ENCODE measurements at places on chromosomes 16 and 17. TPM values are rescaled to one million over a fixed set of nuclear protein-coding genes. Genes with fewer than 3 reads are reported as not detected.

SLFN14 gene
- not detected for total RNA-seq

FBXW10 gene
- total RNA-seq = not detected

ALDH3A1 gene
- total RNA-seq = not detected

CEMP1 gene
- 2.1 TPM for total RNA-seq

KCNJ18 gene
- total RNA-seq = not detected

GCGR gene
- not detected for total RNA-seq

ZPBP2 gene
- total RNA-seq = 0.49 TPM

PARD6A gene
- total RNA-seq = 4.3 TPM

KRTAP9-2 gene
- total RNA-seq = not detected

NPEPPS gene
- total RNA-seq = 110 TPM

WFDC1 gene
- not detected for total RNA-seq

ENO3 gene
- total RNA-seq = 35.2 TPM

CMTR2 gene
- total RNA-seq = 25.2 TPM

PRKCA gene
- total RNA-seq = 97.3 TPM

USP43 gene
- total RNA-seq = 0.10 TPM

C17orf67 gene
- 9.5 TPM for total RNA-seq

MAP1LC3B gene
- 58.0 TPM for total RNA-seq

HBZ gene
- total RNA-seq = not detected

PLA2G10 gene
- total RNA-seq = not detected

OR4D1 gene
- 2.9 TPM for total RNA-seq

COG1 gene
- total RNA-seq = 85.0 TPM

PRR35 gene
- total RNA-seq = not detected

KCNH6 gene
- not detected for total RNA-seq

TP53TG3B gene
- total RNA-seq = not detected

P2RX1 gene
- total RNA-seq = 1.6 TPM

GRAP gene
- total RNA-seq = 69.9 TPM

IL21R gene
- total RNA-seq = 29.3 TPM

DCAKD gene
- 36.1 TPM for total RNA-seq

HLF gene
- 0.49 TPM for total RNA-seq

IL17C gene
- total RNA-seq = 0.49 TPM

KARS1 gene
- 142 TPM for total RNA-seq

CD300LF gene
- total RNA-seq = not detected

CDK5R1 gene
- 17.6 TPM for total RNA-seq

Measured in naive thymus-derived CD8-positive, alpha-beta T cell (primary cell).